ENCODE measurements at places on chromosomes 2 and 18.

GRCh38 chr2:217215877-217216276 lies 356.0 kb upstream of the TNP1 start:
- DNase-seq = no peak

DNA sequence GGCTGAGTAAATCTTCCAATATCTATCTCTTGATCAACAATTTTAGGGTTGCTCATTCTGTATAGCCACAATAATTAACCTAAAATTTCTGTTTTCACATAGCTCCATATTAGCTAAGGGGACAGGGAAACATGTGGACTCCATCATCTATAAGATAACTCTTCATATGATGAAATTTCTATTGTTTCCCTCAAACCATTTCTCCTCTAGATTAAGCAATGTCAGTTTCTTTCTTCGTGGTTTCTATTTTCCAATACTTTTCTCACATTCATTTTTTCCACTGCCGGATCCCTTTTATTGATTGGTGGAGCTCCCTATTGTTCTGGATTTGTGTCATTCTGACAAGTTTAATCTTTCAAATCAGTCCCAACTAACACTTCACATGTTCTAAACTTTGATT lies 1221.3 kb upstream of the ZEB2 start:
- no peak for DNase-seq

DNA sequence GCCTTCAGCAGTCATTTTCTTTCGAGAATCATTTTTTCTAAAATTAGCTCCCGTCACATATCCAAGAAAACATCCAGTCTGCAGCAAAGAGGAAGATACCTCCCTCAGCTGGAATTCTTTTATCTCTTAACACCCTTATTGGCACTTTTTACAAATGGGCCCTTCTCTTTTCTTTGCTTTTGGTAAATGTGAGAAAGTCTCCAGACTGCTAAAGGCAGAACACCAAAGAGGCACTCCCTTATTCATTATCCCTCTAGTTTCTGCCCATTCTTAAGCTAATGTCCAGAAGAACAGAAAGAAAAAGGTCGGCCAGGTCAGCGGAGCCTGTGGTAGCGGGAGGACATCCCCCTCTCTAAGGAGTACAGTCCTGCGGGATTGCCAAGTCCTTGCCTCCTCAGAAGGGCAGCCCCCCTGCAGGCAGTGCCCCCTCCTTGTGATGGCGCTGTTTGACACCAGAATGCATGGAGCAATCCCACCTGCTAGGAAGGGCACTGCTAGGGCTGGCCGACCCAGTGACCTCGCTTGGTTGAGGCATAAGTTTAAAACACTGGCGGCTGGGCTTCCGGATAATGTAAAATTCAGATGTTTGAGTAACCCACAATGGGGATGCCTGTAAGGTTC lies 34.0 kb downstream of the ST6GAL2 start:
- no peak for DNase-seq

DNA sequence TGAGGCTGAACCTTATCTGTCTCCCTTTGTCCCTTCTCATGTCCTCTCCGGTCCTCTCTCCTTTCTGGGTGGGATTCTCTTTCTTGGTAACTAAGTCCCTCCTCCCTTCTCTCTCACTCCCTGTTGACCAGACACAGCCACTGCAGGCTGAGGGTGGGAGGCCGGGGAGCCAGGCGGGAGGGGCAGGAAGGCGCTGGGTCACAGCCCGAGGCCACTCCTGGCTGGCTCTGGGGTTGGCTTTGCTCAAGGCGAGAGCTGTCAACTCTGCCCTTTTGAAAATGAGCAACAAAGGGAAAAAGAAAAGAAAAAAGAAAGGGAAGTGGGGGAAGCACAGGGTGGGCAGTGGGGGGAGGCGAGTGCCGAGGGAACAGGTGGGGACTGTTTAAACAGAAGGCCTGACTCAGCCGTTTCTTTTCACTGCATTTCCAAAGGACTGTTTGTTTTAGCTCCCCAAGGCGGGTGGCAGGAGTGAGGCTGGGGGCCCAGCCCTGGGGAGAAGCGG lies 70.5 kb upstream of the IGFBP5 start:
- no peak for DNase-seq

- no peak for DNase-seq
Measured at GRCh38 chr18:79118797-79119196, 49.6 kb downstream of the ATP9B start.

DNA sequence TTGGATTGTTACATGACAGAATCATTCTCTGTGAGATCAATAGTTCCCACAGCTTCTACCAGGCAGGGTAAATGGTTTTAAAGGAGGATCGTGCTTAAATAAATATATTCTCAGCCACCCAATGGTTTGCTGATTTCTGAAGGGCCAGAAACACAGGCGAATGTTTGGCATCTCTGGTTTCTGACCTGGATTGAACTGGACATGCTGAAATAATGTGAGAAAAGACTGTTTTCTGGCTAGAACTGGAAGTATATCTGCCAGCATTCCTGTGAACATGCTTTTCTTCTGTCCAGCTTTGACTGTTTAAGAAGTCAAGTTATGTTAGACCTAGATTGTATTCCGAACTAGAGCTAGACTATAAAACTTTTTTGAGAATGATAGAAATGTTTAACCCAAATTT lies 77.1 kb upstream of the COL3A1 start:
- DNase-seq = no peak

- DNase-seq = no peak
Measured at GRCh38 chr18:70688286-70688685, 399.4 kb downstream of the SOCS6 start.

- DNase-seq = no peak
Measured at GRCh38 chr2:19141234-19142004, 217.0 kb downstream of the OSR1 start.

DNA sequence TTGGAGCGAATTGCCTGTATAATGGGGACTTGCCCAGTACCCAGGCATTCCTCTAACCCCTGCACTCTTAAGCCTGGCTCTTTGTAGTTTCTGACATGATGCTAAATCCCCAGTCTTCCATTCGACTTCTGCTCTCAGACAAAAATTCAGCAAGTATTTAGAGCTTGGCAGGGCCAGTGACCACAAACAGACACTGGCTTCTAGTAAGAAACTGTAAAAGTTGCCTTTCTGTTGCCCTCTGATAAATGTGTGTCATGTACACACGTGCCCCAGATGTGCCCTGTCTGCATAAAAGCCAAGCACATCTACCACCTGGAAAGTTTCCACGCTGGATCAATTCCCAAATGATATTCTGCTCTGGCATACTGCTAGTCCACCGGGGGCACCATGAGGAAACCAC lies 18.0 kb downstream of the PAX3 start:
- no peak for DNase-seq

DNA sequence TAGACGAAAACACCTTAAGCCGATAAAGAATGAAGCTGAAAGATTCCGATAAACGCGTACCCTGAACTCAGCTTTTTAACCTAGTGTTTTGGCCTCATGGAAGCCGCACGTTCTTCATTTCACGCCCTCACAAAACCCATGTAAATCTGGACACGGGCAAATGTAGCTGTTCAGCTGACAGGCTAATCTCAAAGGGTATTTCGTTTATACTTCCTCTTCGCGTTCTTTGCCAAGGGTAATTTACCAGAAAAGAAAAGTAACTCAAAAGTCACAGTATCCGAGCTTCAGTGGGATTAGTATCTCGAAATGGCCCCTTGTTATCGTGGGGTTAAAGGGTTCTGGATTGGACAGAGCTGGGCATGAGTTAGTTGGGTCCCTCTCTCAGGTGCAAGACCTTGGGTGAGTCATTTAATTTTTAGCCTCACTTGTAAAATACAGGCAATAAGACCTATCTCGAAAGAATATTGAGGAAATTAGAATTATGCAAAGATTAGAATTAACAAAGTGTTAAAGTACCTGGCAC lies 22.0 kb upstream of the STPG4 start:
- no peak for DNase-seq

DNA sequence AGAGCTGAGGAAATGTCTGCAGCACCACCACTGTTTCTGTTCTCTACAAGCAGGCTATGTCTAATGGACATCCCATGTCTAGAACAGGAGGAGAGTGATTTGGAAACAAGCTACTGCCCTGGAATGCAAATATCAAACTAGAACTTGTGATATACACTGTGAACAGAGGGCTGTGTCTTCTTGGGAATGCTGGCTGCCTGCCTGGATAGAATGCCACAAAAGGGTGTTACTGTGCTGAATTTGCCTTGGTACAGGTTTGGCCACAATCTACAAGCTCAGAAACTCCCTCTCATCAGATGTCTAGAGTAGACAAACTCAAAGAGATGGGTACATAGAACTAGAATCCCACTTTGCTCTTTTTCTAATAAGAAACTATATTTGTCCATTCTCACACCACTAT lies 170.5 kb downstream of the NYAP2 start:
- DNase-seq = no peak

DNA sequence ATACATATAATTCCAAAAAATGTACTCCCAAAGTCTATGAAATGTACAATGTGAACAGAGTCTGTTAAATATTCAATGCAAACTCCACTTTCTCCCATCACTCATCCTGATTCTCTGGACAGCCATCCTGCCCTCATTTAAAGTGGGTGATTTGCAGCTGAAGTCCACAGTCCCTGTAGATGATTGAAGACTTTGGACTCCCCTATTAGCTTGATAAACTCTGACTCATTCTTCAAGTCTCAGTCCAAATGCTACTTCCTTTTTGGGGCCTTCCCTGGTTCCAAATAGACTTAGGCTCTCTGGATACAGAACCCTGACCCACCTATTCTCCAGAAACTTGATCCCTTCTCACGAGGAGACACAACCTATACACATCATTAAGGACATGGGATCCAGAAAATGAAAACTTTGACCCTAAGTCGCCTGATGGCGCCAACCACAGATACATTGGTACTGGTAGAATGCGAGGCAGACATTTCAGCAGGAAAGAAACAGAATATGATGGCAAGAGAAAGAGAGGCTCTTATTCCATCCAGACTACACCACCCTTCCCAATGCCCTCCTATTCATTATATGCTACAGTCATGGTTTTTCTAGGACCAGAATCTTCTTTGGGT lies 122.7 kb downstream of the VIT start:
- no peak for DNase-seq

GRCh38 chr18:72056171-72056570 lies 488.0 kb downstream of the CBLN2 start:
- DNase-seq = no peak

DNA sequence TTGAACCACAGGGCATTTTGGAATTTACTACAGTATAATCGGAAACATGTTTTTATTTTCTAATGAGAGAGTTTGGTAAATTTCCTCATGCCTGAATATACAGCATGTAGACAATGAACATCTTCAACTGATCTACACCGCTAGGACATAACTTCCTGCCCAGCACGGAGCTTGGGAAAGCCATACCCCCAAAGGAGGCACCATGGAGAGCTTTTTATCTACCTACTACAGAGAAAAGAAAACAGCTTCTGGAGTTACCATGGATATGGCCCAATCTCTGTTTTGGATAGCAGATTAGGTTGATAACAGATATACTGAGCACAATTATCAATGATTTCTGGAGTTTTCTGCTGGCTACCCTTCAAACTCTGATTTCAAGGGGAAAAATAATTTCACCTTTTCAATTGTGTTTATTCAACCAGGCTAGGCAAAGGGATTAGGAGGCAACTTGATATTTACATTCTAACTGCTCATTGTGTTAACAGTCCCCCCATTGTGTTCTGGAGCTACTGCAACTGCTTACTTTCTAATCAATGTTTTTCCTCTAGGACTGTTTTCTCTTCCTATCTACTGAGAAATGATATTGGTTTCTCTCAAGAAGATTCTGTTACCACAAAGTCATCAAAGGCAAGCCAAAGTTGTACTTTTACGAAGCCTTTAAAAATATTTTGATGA lies 123.0 kb upstream of the ARHGAP28 start:
- DNase-seq = no peak

DNA sequence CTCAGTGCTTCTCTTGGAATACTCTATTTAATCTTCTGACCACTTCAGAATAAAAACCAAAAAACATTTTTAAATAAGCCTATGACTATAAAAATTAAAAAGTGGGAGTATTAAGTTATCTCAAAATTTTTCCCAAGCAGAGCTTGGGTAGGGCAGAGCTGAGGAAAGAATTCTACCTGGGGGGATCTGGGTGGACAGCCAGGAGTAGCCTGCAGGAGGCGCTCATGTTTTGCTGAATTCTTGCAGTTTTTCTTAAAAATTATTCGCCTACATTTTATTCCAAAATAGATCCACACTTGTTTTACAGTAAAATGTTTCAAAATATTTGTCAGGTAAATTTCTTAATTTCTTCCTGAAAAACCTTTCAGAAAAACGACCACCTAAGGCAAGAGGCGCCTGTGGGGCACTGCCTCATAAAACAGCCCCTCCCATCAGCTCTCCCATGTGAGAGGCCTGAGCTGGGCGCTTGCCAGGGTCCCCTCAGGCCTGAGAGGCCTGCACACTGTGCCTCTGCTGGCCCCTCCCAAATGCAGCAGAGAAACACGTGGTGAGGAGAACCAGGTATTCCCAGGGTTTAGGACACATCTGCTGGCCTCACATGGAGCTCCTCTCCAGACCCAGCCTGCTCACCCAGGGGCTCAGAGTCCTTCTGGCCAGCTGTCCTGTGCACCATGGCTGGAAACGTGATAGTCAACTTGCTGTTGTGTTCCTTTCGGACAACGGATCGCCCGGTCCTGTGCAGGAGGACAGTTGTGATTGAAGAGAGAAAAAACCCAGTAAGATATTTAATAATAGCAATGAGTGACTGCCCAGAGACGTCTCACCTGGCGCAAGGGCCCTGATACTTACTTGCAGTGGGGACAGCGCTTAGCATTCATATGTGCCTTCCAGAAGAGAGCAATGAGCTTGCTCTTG lies 17.5 kb downstream of the POLR1A start:
- no peak for DNase-seq

- no peak for DNase-seq
Measured at GRCh38 chr2:10520926-10521325, 72.8 kb upstream of the ODC1 start.

GRCh38 chr2:66024391-66024790 lies 410.5 kb upstream of the MEIS1 start:
- DNase-seq = no peak

- no peak for DNase-seq
Measured at GRCh38 chr2:173574324-173575112, 219.8 kb downstream of the CDCA7 start.
